T-helper 1 cell (primary cell): ENCODE measurements at places on chromosomes 4 and X.
A peak's percentile ranks its signal among the peaks of the same experiment; 100 is the strongest.

DNA sequence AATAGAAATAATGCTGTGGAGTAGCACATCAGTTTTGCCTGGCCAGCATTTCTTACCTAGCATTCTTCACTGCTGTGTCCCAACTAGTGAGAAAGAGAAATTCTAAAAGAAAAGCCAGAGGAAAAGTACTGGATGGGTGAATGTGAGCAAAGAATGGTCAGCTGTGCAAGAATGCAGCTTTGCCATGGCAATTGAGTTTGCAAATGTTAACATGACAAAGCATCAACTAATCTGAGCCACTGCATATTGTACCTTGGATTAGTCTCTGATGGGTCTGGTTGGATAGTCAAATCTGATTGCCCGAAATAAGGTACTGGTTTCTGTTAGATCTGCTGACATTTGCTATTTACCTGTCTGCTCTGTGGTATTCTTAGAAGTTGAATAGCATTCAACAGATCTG, 38.7 kb downstream of the ADD1 start:
- no peak for DNase-seq

- no peak for DNase-seq
These were observed 105.8 kb upstream of the RPS6KA3 start for GRCh38 chrX:20372533-20372932.

DNA sequence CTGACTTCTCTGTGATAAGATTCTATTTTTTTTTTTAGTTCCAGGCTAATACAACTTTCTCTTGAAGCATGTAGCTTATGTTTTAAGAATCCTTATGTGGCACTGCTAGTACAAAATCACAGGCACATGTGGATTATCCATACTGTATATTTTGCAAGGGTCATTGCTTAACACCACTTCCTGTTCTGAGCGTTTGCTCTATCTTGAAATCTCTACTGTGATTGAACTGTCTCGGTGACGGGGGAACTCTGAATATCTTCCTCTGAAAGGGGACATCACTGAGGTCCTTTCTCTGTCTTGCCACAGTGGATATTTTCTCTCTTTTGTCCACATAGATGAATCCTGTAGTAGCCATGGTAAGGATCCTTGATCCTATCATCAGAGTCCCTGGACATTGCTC, 2.1 kb upstream of the WFS1 start:
- DNase-seq: no peak

GRCh38 chr4:1793496-1793840, 375 bp downstream of the FGFR3 start:
- DNase-seq: peak; percentile 33

DNA sequence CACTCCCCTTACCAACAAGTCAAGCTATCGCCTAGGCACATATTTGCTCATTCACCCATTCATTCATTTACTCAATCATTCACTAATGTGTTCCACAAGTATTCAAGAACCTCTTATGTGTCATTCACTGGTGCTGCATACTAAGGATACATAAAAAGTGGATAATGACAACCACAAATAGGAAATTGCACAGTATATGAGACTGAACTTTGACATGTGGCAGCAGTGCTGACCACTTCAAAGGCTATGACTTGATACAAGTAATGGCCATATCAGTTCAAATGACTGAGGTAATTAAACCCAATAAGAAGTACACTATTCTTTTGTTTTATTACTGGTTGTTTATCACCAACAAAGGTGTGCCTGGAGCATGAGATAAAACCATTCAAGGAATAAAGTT, 282.5 kb downstream of the KLHL13 start:
- DNase-seq: no peak

DNA sequence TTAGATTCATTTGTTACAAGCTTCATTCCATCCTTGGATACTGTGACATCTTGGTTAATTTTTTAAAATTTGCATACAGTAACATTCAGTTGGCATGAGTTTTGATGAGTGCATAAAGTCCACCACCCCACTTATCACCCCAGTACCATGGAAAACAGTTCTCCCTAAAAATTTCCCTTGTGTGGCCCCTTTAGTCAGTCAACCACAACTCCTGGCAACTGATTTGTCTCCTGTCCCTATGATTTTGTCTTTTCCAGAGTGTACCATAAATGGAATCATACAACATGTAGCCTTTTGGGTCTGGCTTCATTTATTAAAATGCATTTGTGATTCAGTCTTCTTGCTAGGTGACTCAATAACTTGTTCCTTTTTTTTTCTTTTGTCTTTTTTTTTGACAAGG, 29.9 kb downstream of the RP2 start:
- no peak for DNase-seq

DNA sequence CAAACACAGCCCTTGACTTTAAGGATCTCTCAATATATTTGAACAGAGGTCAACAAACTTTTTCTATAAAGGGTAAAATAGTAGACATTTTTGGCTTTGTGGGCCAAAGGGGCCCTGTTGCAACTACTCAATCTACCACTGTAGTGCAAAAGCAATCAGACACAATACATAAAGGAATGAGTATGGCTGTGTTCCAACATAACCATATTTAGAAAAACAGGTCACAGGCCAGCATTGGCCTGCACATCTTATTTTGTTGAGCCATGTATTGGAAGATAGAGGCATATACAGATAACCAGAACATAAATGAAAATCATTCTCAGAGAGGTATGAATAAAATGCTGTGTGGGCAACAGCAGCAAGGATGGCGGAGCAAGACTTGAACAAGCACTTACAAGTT, 49.8 kb downstream of the MID1 start:
- DNase-seq: no peak

GRCh38 chr4:5361968-5362367, 310.7 kb downstream of the STK32B start:
- no peak for DNase-seq

GRCh38 chr4:99885063-99885664, 9.1 kb downstream of the LAMTOR3 start:
- DNase-seq: peak; percentile 60

- DNase-seq: peak; percentile 86
These were observed at the start of gene ING2 for GRCh38 chr4:183504930-183505610. TSS of gene ING2 (plus strand) at chr4:183505058. CDS start at chr4:183505196, 138 bp downstream.

GRCh38 chr4:182294451-182294850, 51.2 kb downstream of the TENM3 start:
- DNase-seq: no peak

DNA sequence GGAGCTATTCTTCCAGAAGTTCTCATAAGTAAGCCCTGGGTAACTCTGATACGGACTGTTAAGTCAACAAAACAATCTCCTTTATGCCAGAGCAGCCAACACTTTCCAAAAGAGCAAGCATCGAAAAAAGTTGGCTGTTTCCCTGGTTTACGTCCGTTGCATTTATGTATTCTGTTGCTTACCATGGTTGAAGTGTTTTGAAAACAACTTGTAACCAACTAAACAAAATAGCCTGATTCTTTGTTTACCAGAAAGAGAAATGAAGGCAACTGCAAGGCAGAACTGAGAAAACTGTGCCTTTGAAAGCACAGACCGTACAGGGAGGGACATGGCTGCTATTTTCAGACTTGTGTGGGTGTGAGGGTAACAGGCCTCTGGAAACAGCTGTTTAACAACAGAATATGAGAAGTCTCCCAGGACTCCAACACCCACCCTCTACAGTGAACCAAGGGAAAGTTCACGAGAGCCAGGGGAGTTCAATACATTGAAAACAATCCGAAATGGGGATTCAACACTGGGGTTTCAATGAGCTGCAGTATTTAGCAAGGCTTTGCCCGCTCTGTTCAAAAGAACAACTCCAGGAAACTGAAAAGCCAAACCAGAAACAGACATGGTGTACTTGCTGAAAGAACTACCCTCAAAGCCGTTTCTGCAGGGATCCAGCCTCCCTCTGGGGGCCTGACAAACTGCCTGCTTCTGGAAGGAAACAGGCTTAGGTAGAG, 95.8 kb upstream of the EGFL6 start:
- DNase-seq: no peak

DNA sequence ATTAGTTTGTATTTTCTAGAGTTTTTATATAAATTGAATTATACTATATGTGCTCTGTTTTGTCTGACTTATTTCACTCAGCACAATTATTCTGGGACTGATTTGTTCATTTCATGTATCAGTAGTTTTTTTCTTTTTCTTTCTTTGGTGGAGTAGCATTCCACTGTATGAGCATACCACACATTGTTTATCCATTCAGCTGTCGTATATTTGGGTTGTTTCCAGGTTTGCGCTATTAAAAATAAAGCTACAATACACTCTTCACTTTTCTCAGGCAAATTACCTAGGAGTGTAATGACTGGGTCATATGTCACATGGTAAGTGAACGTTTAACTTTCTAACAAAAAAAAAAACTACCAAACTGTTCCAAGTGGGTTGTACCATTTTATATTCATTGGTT, 9.6 kb upstream of the OTUD4 start:
- DNase-seq: no peak

DNA sequence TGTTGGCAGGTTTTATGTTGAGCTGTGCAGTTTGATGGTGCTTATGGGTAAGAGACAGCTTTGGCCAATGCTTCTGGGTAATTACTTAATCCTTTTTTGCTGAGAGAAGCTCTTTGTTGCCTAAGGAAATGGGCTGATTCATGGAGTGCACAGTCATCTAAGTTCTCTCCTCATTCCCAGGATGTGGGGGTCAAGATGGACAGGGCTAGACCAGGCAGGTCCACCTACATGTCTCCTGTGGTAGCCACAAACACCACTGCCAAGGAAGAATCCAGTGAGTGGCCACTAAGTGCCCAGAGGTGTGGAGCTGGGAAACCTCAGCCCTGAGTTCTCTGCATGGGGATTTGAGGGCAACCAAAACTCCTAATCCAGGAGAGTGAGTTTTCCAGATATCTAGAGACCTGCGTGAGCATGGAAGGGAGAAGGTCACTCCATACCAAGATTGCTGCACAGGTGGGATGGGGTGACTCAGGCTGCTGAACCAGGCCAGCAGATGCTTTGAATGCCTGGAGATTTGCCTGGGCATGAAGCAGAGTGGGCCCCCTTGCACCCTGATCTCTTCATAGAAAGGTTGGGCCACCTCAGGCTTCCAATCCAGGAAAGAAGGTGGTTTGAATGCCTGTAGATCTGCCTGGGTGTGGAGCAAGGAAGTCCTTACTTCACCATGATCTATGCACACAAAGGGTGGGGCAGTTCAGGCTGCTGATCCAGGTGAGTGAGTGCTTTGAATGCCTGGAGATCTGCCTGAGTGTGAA, 234.8 kb upstream of the GNPDA2 start:
- no peak for DNase-seq

GRCh38 chrX:18961686-18962085, 22.2 kb downstream of the PHKA2 start:
- peak; percentile 6 for DNase-seq

GRCh38 chr4:58359590-58359989, 1249.4 kb upstream of the IGFBP7 start:
- no peak for DNase-seq

GRCh38 chr4:176376032-176376614, 56.4 kb downstream of the SPCS3 start:
- no peak for DNase-seq

- DNase-seq: no peak
These were observed 48.9 kb upstream of the GPR174 start for GRCh38 chrX:79095441-79096041.

GRCh38 chrX:78019586-78020483, 50.4 kb upstream of the PGAM4 start:
- DNase-seq: no peak

DNA sequence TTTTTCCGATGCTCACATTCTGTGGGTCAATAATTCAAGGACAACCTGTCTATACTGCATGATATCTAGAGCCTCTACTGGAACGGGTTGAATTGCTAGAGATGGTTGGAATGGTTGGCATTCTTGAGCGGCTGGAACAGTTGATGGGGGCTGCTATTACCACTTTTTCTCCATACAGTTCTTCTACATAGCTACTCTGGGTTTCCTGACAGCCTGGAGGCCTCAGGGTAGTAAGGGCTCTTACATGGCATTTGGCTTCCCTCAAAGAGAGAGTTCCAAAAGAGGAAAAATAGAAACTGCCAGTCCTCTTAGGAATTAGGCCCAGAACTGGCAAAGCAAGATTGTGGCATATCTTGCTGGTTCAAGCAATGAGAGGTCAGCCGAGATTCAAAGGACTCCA, 53.1 kb downstream of the NAA11 start:
- DNase-seq: no peak

GRCh38 chrX:12950851-12951594, 23.9 kb upstream of the TMSB4X start:
- peak; percentile 57 for DNase-seq

GRCh38 chr4:73984736-73985527, 3.1 kb downstream of the PPBP start:
- no peak for DNase-seq

- DNase-seq: no peak
These were observed 1.2 kb upstream of the ACE2 start for GRCh38 chrX:15601932-15602331.

DNA sequence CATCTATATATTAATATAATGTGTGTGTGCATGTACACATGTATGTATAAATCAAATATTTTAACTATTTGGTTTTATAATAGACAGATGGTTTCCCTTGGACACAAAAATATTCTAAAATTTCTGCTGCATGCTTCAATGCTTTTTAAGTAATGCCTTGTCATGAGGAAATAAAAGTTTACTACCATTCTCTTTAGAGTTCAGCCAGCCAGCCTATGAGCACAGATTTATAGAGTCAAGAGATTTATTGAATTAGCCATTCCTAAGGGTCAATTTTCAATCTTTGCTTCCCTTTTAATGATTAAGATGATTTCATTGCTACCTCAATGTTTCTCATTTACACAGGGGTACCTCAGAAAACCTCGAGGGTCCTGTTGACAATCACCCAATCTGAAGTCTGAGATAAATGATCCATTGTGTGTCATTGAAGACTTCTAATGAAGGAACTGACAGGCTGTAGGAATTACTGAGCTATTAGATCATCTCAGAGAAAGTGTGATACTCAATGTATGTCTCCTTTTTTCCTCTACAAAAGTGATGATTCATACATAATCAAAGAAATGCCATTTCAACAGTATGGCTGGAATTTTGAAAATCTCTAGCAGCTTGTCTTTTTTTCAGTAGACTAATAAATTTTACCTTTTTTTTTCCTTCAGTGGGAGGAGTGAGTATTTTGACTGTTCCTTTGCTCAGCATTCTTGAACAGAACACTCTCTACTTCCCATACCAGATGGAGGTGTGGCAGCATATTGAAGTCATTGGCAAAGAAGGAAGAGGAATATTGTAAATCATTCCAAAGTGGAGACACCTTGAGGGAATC, 222.6 kb upstream of the PCDH18 start:
- no peak for DNase-seq
